Foreskin fibroblast (primary cell): ENCODE measurements at places on chromosomes 2 and 18.

DNA sequence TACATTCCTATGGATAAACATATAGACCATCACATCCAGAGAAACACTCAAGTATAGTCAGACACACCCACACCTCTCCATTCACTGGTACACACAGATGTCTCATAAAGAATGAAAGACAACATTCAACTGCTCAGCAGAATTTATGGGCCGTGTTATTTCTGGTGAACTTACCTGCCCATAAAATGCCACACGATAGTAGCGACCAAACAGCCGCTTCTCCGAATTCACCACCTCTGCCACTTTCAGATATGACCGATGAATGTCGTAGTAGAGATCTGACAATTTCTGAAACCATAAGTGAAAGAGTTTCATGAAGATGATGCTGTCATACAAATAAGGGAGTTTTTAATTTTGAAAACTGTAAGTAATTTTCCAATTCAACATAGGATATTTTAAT is 70.7 kb upstream of the CCDC195 start:
- DNase-seq: no peak

DNA sequence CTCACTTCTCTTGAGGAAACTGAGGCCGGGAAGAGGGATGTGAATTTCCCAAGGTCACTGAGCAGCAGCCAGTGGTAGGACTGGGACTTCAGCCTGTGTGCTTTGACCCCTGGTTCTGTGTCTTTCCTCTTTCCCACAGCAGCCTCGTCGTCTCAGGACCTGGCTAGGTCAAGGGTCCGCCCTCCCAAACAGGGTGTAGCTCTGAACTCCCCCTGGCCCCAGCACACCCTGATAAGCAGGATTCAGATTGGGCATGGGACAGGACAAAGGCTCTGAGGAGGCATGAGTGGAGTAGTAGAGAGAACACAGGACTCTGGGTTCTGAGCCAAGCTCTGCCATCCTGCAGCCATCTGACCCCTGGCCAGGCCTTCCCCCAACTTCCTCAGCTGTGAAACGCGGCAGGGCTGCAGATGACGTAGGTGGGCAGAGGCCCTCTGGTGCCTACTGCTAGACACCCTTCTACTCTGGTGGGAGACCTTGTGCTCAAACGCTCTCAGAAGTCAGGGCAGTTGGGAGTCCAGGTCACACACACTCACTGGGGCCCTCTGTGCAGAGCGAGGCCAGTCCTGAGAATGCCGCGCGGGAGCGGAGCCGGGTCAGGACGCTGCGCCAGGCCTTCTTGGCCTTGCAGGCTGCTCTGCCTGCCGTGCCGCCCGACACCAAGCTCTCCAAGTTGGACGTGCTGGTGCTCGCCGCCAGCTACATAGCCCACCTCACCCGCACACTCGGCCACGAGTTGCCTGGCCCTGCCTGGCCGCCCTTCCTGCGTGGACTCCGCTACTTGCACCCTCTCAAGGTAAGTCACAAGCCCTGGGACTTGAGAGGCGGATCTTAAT is 984 bp downstream of the TCF23 start:
- DNase-seq: no peak

DNA sequence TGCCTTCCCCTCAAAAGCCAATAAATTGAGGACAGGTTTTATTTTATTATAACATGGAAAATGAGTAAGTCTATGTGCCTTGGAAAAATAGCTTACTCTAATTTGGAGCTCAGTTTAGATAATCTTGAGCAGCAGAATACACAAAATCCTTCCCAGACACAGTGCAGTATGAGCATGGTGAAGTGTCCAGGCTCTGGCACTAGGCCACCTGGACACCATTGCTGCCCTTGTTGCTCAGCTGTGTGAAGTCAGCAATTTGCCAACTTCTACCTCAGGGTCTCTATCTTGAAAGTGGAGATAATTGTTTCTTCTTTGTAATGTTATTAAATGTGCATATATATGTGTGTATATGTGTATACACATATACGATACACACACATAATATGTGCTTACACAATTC is 104.9 kb upstream of the CAVIN2 start:
- no peak for DNase-seq

- no peak for DNase-seq
Measured at GRCh38 chr18:28455971-28456370, 279.0 kb upstream of the CDH2 start.

DNA sequence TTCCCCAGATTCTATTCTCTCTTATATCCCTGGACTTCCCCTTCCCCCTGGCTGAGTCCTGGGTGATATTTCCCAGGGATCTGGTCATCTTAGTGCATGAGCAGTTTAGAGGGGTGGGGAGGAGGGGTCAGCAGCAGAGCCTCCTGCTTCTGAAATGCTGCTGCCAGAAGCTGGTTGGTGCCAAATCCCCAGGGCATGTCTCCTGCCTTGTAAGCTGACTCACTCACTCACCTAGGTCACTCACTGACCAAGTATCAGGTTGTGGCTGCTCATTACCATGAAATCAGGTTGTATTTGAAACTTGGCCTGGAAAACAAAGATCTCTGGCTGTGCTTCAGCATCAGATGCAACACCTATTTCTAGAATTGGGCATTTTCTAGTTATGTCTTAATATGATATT is 14.3 kb downstream of the GPR39 start:
- DNase-seq: no peak

- DNase-seq: no peak
Measured at GRCh38 chr2:162090109-162090508, 16.1 kb upstream of the DPP4 start.

DNA sequence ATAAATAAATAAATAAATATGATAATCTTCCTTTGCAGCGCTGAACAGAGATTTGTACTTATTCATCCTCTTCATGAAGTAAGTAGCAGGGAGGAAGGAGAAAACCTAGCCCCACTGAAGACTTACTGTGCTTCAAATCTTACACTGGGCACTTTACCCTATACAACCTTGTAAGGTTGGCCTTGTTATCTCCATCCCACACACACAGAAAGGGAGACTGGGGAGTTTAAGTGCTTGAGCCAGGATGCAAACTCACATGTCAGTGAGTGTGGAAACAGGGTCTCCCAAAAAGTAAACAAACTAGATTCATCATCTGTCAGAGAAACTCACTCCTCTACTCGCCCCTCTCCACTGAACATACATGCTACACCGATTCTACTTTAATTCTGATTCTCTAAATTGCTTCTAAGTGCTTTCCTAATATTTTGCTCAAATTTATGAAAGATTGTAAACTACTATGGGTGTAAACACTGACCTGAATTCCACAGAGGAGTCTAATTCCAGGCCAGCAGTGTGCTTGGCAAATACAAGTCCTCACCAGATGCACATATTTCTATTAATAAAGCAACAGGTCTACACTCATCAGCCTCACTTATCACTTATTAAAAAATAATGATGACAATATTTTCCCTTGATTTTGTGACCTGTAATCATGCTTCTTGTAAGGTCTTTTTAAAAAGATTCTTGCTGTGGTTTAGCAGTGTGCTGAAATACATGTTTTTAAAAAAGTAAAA is 155.5 kb downstream of the TCF4 start:
- DNase-seq: no peak

DNA sequence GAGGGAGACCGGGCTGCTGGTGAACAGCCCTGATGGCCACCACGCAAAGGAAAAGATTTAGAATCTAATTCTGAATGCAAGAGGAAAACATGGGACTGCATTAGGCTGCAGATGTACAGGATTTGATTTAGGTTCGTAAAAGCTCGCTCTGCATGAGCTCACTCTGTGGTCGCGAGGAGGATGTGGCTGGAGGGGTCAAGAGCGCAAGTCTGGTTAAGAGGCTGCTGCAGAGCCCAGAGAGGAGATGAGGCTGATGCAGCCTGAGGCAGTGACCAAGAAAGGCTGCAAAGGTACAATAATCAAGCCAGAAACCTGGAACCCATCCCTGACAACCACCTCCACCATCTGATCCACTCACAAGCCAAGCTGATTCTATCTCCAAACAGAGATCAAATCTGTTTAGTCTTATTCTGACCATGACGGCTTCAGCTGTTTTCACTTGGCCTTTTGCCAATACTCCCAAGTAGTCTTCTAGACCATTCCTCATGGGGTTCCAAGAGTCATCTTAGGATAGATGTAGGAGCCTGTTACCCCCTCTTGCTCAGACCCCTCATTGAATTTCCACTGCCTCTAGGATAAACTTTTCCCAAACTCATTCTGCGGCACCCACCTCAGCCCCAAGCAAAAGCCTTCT is 58.9 kb upstream of the ARL4C start:
- DNase-seq: peak; percentile 64

DNA sequence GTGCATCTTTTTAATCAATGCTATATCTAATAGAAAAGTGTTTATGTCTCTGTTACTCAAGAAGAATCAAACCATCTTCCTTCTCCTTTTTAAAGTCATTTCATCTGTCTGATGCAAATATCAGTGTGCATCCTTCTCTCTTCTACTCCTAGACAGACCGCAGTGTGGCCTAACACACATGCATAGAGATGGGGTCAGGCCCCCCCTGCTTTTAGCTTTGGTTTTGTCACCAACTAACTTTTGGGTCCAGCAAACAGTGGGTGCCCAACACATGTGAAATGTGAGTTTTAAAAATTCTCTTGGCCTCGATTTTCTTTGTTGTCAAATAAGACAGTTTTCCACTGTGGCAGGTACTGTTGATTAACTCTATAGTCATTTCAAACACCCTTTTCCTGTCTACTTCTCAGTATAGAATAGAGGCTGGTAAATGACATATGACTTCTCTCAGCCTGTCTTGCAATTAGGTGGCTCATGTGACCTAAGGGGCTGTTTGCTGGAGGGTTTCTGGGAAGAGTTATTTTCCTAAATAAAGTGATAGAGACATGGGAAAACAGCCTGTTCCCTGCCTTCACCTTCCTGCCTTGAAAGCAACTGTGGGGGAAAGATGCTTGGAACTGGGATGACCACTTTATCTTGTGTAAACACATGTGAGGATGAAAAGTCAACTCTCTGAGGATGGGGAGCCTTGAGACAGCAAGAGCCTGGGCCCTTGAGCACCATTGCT is 65.7 kb upstream of the DARS1 start:
- no peak for DNase-seq

DNA sequence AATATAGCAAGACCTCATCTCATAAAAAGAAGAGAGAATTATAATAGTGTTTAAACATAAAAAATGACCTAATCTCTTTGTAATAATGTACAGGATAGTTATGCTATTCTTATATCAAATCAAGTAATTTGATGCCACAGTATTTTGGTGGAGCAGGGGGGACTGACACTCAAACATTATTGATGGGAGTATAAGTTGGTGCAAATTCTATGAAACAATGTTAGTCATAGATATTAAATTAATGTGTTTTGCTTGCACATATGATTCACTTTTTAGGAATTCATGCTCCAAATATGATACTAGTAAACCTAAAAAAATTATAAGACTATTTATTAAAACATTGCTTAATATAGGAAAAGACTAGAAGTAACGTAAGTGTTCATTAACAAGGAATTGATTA is 256.1 kb upstream of the SYT4 start:
- no peak for DNase-seq

- DNase-seq: peak; percentile 24
Measured at GRCh38 chr2:96528006-96528699, 8.4 kb upstream of the ARID5A start.

GRCh38 chr2:16656784-16657391 is 8.7 kb downstream of the CYRIA start:
- DNase-seq: no peak

DNA sequence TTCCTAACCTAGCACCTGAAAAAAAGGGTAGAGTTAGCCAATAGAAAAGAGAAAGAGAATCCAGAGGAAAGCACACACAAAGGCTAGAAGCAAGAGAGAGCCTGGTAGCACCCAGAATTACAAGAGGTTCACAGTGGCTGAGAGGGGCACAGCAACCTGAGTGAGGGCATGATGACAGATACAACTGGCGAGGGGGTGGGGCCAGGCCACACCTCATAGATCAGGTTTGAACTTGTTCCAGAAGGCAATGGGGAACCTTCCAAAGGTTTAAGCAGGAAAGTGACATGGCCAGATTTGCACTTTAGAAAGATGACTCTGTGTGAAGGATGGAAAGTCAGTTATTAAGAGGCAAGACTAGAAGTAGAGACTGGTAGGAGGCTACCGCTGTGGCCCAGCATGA is 148.0 kb downstream of the TTC32 start:
- no peak for DNase-seq

DNA sequence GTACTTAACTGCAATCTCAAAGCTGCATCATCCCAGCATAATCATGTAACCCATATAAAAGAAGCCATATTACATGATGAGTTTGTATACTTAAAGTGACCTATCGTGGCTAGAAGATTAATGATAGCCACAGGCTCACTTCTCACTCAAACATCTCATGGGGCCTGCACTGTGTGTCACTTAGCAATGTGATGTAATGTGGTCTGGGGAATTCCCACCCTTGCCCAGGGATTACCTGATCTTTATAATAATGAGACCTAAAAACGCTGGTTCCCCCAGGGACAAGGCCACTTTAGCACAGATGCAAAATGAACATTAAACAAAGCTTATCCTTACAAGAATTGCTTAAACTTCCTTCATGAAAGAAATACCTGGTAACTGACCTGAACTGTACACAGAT is 427.1 kb upstream of the CNTNAP5 start:
- no peak for DNase-seq

DNA sequence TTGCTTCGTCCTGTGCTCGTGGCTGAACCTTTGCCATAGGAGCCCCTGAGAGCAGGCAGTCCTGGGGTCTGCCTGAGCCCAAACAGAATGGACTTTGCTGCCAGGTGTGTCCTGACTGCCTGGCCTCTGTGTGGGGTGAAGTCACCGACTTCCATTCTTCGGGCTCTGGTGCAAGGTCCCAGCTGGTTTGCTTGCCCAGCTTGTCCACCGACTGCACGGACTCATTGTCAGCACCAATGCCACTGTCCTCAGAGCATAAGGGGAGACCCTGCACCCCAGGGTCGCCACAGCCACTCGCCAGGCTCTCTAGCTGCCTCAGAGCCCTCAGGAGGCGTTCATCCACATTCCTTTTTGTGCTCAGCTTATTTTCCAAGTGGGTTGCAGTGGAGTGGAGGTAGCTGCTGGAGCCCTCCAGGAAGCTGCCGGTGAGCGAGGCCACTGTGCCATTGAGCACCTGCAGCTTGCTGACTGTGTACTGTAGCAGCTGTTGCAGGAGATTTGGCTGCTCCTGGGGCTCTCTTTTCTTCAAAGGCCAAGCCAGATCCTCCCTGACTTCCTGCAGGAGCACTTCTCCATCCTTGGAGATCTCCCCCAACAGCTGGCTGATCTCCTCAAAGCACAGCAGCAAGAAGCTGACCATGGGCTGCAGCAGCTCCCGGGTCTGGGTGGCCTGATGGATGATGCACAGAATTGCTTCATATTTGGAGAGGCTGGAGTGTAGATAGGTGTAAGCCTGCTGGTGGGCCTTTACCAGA is 1.2 kb downstream of the PCARE start:
- no peak for DNase-seq
